ENCODE measurements at places on chromosomes 7 and 10.

GRCh38 chr7:70808876-70809275, 323.1 kb upstream of the GALNT17 start:
- ATAC-seq = no peak

DNA sequence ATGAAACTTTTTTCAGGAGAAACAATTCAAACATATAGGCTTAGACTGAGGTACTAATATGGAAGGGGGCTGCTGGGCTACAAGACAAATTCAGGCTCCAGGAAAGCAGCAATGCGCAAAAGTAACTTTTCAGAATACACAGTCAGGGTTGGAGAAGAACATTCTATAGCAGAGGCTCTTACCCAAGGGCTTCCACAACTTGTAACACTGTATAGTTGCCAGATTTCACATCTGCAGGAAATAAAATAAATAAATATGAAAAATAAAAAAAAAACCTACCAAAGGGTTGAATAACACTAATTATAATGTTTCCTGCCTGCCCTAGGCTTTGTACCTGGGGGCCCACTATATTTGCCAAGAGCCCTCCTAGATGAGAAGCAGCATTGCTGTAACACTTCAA, 14.3 kb downstream of the MMS19 start:
- no peak for ATAC-seq

GRCh38 chr10:129192344-129193128, 274.5 kb upstream of the MGMT start:
- no peak for ATAC-seq

DNA sequence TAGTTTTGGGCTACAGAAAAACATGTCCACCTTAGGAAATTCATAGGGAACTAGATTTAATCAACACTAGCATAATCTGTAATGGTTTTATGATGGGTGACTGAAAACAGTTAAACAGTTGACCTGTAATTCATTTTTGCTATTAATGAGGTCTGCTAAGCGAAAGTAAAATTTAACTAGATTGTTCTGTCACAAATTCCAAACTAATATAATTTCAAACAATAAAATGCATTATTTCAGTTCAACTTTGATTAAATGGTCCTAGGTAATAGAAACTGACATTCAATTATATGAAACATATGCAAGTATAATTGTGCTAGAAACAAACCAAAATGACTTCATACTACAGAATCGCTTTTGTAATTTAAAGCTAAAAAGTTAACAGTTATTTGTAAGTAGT, 6.9 kb downstream of the NOC3L start:
- no peak for ATAC-seq

DNA sequence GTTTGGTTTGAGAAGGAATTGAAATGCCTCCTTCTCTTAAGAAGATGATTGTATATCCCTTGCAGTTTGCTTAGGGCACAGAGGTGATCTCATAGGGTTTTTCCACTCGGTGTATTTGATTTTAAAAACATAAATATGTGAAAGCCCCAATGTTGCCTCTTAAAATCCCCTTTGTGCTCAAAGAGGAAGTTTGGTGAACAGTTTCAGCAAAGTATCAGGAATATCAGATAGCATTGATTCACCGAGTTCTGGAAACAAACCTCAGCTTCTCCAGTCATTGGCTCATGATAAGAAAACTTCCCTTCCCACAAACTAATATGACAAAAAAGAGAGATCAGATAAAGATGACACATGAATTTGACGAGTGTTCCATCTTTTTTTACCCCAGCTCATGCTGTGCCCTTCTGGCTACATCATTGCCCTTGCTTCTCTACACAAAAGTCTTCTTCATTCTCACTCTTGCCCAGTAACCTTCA, 20.1 kb upstream of the SMNDC1 start:
- peak; percentile 80 for ATAC-seq

GRCh38 chr10:6607182-6607581, 27.1 kb upstream of the PRKCQ start:
- ATAC-seq = peak; percentile 90

- no peak for ATAC-seq
Observed at GRCh38 chr10:43125274-43125845, 12.9 kb upstream of the CSGALNACT2 start.

GRCh38 chr10:70480239-70480861, 1.8 kb downstream of the PALD1 start:
- ATAC-seq = peak; percentile 30

GRCh38 chr7:52311886-52312285, 723.5 kb upstream of the POM121L12 start:
- no peak for ATAC-seq

DNA sequence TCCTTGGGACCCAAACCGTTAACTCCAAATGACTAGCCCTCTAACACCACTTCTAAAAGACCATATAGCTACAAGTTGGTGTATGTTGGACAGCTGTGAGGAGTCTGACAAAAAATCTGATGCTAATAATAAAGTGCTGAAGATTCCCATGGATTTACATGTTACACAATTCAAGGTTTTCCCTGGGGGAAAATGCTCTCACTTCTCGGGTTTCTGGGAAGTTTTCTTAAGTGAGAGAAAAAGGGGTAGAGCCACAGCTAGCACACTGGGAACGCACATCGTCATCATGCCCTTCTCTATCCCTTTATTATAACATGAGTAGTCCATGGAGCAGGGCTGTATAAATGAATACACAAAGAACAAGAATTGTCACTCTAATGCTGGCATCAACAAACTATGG, 162.1 kb downstream of the CHCHD3 start:
- ATAC-seq = no peak

Measured in activated T-helper 17 cell treated with anti-CD3 and anti-CD28 coated beads, Interleukin-2, amount 50 U/mL, for 72 hours (primary cell).